ENCODE measurements at places on chromosomes 3 and 15.

- DNase-seq = no peak
Observed at GRCh38 chr3:111368056-111368455, 173.9 kb upstream of the CD96 start.

DNA sequence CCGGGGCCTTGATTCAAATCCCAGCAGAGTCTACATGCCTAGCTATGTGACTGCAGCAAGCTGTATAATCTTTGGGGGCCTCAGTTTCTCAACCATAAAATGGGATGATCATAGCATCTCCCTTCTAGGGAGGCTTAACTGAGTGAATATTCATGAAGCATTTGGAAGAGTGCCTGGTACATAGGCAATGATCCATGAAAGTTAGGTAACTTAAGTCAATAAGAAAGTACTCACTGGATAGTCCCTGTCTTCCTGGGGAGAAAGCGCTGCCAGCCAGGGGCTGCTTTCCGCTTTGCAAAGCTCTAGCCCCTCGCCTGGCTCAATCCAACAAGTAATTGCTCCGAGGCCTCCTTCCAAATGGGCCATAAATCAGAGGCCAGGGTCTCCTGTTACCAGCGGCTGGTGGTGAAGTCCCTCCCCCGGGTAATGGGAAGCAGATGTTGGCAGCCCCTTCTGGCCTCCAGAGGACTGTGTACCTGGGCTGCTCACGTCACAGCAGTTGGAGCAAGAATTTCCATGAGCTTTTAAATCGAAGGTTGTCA lies 521.9 kb upstream of the PROK2 start:
- DNase-seq = no peak

GRCh38 chr3:188531210-188531609 lies 377.3 kb downstream of the LPP start:
- DNase-seq = no peak

DNA sequence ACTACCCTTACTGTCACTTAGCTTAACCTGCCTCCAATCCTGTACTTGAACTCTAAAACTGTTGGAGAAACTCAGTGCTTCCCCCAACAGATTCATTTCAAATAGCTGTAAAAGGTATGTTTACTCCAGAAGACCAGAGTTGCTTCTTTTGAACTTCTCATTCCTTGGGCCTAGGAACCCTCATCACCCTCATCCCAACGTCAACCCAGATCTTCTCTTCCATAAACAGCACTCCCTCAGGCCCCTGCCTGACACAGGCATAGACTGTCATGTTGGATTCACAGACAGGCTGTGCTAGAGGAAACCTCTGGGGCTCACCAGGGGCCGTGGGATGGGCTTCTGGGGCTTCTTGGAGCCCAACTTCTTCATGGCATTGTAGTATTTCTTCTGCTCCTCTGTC lies 57.5 kb upstream of the SCN5A start:
- no peak for DNase-seq

GRCh38 chr15:40590667-40591050 lies 3.4 kb upstream of the KNL1 start:
- no peak for DNase-seq

- no peak for DNase-seq
Observed at GRCh38 chr3:14212032-14212431, 33.4 kb downstream of the LSM3 start.

DNA sequence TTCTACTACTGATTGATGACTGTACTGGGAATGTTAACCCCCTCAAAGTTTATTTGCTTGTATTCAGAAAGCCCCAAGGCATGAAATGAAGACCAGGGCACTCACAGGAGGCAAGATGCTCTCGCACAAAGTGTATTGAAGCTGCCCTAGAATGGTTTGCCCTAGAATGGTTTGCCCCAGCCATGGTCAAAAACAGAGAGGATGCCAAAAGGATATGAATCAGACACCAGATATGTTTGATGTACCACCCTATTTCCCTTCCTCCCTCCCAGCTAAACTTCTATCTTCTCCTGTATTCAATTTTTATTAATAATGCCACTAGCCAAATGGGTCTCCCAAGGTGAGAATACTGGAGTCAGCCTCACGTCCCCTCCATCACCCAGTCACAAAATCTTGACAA lies 101.3 kb downstream of the TMCO5A start:
- DNase-seq = no peak

GRCh38 chr3:187899246-187899645 lies 154.0 kb upstream of the BCL6 start:
- DNase-seq = no peak

DNA sequence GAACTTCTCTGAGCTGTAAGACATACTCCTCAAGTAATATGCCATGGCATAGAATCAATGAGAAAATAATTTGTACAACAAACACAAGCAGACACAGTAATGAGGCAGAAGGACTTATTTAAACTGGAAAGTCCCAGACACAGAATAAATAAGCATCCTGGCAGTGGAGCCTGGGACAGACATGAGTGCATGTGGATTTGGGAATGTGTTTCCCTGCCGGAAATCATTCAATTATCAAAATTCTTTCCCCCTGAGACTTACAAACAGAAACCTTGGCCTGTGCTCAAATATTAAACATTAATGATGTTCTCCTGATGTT lies 520.1 kb downstream of the ROBO1 start:
- no peak for DNase-seq

DNA sequence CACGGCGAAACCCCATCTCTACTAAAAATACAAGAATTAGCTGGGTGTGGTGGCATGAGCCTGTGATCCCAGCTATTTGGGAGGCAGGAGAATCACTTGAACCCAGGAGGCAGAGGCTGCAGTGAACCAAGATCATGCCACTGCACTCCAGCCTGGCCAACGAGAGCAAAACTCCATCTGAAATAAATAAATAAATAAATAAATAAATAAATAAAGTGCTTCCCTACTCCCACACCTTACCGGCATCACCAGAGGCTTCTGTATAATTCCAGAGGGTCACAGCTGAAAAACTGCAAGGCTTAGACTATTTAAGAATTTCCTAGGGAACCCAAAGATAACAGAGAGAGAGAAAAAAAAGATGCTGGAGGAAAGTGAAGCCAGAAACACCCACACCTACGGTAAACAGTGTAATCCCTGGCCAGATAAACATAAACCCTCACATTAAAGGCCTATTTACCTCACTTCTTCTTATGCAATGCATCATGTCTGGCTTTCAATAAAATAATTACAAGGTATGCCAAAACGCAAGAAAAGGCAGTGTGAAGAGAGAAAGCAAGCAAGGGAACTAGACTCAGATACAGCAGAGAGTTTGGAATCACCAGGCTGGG lies 15.0 kb upstream of the TRPM1 start:
- DNase-seq = no peak

DNA sequence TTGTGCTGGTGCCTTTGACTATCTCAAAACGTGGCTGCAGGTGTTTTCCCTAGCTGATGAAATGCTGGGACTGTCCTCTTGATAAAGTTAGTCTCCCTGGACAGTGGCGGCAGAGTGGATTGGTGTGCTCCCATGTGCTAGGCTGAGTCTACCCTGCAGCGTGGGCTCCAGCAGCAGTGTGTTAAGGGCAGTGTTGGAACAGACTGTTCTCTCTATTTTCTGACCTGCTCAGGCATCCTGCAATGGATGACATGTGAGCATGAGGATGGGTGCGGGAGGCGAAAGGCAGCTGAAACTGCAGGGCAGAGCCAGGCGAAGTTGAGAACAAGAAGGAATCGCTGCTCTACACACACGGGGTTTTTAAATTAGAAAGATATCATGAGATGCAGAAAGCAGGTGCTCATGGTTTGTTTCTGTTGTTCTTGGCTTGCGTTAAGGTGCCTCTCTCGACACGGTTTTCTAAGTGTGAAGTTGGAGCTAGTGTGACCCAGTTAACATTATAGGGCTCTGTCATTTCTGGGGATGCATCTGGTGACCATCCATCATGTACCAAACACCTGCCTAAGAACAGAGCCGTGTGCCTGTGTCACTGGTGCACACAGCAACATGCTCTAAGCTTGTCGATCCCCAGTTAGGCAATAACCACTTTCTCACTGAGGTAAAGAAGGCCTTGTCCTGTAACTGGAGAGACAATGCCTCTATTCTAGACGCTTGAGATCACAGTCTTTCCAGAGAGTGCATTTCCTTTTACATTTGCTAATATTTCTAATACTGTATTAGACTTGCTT lies 44.3 kb downstream of the SLCO3A1 start:
- no peak for DNase-seq

GRCh38 chr3:158672215-158673176 lies at the start of gene LXN:
LXN (minus strand) TSS chr3:158672648; CDS start chr3:158672478, 170 bp downstream.
- peak; percentile 79 for DNase-seq

GRCh38 chr3:42430781-42431532 lies 20.5 kb upstream of the LYZL4 start:
- DNase-seq = no peak

- DNase-seq = no peak
Observed at GRCh38 chr15:47824147-47824546, 106.8 kb downstream of the SEMA6D start.

DNA sequence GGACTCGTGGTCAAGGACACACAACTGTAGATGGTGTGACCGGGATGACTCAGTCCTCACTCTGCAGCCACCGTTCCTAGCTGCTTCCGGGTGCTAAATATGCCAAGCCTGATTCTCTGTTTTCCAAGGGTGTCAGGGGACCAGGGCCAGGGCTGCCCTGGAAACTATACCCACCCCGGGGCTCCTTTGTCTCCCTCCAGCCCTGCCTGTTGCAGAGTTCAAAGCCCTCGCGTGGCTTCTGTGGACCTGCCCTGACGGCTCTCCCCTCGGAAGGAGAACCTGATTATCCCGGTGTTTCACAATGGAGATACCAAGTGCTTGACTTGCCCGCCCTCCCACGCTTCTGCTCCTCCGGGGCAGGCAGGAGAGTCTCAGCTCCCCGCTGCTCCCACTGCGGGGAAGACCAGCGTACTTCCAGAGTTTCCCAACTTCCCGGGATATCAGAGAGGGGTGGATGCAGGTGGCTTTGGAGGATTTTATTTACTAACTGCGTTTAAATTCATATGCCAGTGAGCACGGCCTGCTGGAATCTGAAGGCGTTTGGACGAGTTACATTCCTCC lies 125.0 kb downstream of the ASB7 start:
- DNase-seq = no peak

- DNase-seq = no peak
Observed at GRCh38 chr15:64681424-64682024, 93.9 kb downstream of the RBPMS2 start.

- no peak for DNase-seq
Observed at GRCh38 chr3:16358336-16358735, 93.3 kb downstream of the OXNAD1 start.

DNA sequence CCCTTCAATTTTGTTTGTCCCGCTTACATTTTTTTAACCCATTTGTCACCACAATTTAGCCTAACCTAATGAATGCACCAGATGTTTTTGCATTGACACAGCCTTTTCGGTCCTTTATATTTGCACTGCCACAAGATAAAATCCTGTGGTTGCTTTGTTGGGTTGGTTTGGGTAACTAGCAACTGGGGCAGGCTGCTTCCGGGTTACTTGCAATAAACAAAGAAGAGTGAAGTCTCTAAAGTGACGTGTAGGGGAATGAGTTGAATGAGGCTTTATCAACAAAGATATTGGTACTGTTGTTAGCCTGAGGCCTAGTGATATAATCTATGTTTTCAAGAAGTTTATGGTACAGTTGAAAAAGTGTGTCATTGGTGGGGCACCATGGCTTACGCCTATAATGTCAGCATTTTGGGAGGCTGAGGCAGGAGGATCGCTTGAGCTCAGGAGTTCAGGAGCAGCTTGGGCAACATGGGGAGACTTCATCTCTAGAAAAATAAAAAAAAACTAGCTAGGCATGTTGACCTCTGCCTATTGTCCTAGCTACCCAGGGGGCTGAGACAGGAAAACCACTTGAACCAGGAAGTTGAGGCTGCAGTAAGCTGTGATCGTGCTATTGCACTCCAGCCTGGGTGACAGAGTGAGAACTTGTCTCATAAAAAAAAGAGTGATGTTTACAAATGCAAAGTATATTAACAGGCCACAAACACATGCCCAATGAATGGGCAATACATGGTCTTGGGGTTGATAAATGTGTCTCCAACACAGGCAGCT lies 121.8 kb downstream of the OXSM start:
- DNase-seq = no peak

- no peak for DNase-seq
Observed at GRCh38 chr3:128369881-128370642, 96.6 kb downstream of the DNAJB8 start.

GRCh38 chr3:135576751-135577150 lies 388.8 kb upstream of the PPP2R3A start:
- no peak for DNase-seq

DNA sequence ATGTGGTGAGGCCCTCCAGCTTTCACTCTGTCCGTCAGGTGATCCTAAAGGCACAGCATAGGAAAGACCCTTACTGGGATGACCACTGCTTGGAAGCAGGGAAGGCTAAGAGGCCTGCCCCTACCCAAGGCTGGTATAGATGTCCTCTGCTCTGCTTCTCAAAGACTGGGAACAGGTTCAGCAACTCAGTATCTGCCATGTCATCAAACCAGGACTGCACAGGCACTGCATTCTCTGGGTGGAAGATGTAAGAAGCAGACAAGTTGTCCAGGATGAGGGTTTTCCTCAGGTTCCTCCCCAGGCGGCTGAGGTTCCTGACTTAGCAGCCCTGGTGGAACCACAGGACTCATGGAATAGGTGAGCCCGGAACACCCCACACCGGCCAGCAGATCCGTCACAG lies 4.7 kb downstream of the FAM98B start:
- no peak for DNase-seq

GRCh38 chr3:119636249-119636648 lies 24.1 kb downstream of the POPDC2 start:
- DNase-seq = no peak

GRCh38 chr3:50714946-50715345 lies 40.2 kb downstream of the DOCK3 start:
- no peak for DNase-seq

DNA sequence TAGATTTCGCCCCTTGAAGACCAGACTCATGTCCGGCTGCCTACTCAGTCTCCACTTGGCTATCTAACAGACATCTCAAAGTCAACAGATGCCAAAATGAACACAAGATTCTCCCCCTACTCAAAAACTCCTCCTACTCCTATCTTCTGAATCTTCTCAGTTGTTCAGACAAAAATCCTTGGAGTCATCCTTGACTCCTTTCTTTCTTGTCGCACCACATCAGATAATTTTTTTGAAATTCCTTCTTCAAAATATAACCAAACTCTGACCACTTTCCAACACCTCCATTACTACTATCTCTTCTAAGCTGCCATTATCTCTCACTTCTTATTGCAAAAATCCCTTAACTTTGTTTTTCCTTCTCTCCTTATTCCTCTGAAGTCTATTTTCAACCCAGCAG lies 141.9 kb upstream of the SLC7A14 start:
- DNase-seq = no peak

DNA sequence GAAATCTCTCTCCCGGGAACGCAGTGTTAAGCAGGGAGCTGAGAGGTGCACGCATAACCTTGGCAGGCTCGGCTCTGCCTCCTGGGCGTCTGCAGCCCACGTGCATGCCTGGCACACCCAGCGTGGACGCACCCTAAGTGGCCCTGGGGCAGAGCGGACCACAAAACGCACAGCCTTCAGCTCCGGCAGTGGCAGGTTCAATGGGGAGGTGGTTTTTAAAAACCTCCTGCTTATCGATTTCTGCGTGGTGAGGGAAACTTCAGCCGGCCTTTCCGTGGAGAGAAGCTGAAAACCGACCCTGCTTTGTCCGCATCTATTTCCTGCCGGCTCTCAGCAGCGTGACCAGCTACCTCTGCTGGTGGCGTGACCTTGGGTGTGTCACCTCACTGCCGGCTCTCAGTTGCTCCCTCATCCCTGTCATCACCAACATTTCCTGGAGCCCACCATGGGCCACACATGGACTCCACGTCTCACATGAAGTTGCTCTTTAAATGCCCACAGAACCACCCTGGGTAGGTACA lies 134.8 kb upstream of the MEF2A start:
- no peak for DNase-seq
